Fibroblast of lung (primary cell): ENCODE measurements at places on chromosomes 12 and 14. TPM values are rescaled to one million over a fixed set of nuclear protein-coding genes. Genes with fewer than 3 reads are reported as not detected.

GRCh38 chr12:30764251-30764650 lies 9.5 kb upstream of the CAPRIN2 start:
- no peak for DNase-seq
- no peaks in the 10 kb centered on the region for H3K27me3 ChIP-seq
- H3K36me3 ChIP-seq, result no peaks in the 10 kb centered on the region
- no peak overlapping the region for H3K27ac ChIP-seq

- no peak overlapping the region for H3K4me3 ChIP-seq
- H3K4me1 ChIP-seq, result peaks cover 7% of the 10 kb centered on the region
- H3K27ac ChIP-seq, result no peak overlapping the region
- H3K36me3 ChIP-seq, result no peaks in the 10 kb centered on the region
These were observed 3.5 kb upstream of the ACACB start for GRCh38 chr12:109112720-109113465.

DNA sequence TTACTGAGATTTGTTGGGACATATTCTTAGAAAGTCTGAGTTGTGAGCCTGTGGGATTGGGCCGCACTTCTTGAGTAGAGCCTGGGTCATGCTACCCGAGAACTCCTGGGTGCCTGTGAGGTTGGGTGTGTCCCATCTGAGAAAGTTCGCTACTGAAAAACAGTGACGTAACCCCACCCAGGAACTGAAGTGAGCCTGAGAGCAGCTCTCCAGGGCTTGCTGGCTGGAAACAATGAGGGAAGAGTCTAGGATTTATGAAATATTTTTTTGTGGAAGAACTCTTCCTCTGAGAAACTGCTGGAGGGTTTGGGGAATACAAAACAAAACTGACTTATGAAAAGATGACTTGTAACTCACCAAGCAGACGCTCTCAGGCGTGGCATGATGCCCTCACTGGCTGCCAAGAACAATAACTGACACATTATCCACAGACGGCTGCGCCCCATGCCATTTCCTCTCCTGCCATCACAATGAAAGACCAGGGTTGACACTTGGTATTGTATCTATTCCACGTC lies 69.2 kb downstream of the RASSF3 start:
- no peak overlapping the region for H3K27ac ChIP-seq
- H3K36me3 ChIP-seq, result no peaks in the 10 kb centered on the region
- H3K4me1 ChIP-seq, result peaks cover 7% of the 10 kb centered on the region
- H3K4me3 ChIP-seq, result no peak overlapping the region

GRCh38 chr14:89848165-89848564 lies 106.4 kb downstream of the EFCAB11 start:
- peak; percentile 62 for DNase-seq
- H3K27ac ChIP-seq, result no peak overlapping the region
- H3K4me3 ChIP-seq, result no peak overlapping the region
- no peaks in the 10 kb centered on the region for H3K27me3 ChIP-seq
- H3K36me3 ChIP-seq, result no peaks in the 10 kb centered on the region
- peaks cover 10% of the 10 kb centered on the region for H3K4me1 ChIP-seq

OGFOD2 gene
- total RNA-seq, result 7.2 and 9.6 TPM in 2 replicates
